ENCODE measurements at places on chromosomes 7 and 10.
A peak's percentile ranks its signal among the peaks of the same experiment; 100 is the strongest.

- no peak for DNase-seq
Observed at GRCh38 chr7:152699079-152699478, 23.1 kb upstream of the XRCC2 start.

- DNase-seq: no peak
Observed at GRCh38 chr7:77631820-77632219, 64.4 kb upstream of the RSBN1L start.

GRCh38 chr10:28171468-28172222 is 131.2 kb downstream of the MPP7 start:
- no peak for DNase-seq

GRCh38 chr7:42745357-42746059 is 166.4 kb downstream of the C7orf25 start:
- no peak for DNase-seq

- peak; percentile 16 for DNase-seq
Observed at GRCh38 chr10:78458983-78459638, 425.4 kb downstream of the RPS24 start.

DNA sequence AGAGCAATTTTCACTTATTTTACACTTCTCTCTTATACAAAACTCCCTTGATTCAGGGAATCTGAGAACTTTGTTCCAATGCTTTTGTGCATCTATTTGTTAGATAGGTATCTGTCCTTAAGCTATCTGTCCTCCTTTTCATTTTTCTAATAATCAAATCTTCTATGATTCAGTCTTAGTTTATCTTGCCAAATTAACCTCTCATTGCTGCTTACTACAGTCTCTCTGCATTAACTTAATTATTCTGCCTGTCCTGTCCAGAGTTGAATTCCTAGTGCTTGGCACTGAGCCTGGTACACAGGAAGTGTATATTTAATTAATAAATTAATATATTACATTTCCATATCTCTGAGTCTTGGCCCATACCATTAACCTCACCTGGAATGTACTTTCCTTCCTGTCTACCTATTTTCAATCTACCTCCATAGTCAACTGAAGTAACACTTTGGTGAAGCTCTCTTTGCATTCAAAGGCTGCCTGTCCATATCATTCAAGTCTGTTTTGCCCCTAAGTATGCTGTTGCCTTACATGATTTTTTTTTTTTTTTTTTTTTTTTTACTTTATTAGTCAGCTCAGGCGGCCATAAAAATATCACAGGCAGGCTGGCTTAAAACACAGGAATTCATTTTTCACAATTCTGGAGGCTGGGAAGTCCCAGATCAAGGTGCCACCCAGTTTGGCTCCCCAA is 66.0 kb upstream of the CSTF2T start:
- no peak for DNase-seq

- DNase-seq: no peak
Observed at GRCh38 chr10:113302062-113302461, 250.8 kb upstream of the HABP2 start.

DNA sequence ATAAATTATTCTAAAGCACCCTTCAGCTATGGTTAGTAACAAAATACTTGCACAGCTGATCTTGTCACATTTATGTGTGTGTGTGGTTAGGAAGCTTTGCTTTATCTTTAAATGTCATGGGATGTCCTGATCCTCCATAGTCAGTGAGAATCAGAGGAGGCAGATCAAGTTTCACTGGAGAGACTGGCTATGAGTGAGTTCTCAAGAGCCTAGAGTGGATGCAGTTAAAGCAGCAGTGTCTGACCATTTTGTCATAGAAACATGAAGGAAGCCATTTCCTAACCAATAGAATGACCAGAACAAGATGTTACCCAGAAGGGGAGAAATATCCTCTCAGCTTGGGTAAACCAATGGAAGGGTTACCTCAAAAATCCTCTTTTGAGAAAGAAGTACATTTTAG is 207.2 kb upstream of the DKK1 start:
- no peak for DNase-seq

GRCh38 chr10:133196221-133196915 is 33.6 kb upstream of the UTF1 start:
- DNase-seq: no peak

DNA sequence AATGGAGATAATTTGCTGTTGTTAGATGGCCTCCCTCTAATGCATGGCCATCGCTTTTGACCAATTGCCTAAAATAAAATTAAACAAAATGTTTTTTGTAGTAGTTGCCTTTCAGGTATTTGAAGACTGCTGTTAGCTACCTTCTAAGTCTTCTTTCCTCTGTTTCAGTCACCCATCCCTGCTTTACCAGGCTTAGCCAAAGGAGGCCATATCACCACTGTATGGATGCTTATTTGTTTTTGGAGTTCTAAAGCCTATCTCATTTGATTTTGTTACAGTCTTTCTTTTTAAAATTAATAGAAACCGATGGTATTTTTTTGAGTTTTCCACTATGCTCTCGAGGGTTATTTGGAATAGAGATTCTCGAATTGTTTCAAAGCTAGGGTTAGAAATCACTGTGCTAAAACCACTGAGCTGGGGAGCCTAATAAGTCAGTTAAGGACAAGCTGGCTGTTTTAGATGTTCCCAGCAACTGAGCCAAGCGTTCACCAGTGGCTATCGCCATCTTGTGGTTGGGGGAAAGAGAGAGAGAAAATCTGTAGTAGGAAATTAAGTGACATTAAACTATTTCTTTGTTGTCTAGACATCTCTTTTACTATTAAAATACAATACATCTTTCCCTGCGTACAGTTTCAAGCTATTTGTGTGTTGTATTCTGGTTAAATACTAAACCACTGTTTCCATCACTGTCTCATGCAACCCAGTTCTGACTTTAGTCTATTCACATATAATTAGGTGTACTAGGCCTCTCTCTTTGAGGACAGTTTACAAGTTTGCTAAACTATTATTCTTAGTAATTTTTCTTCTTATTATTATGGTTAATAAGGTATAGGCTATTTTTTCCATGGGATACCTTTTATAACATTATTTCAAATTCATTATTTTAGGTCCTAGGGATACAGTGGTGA is 52.2 kb downstream of the GPR158 start:
- peak; percentile 70 for DNase-seq

DNA sequence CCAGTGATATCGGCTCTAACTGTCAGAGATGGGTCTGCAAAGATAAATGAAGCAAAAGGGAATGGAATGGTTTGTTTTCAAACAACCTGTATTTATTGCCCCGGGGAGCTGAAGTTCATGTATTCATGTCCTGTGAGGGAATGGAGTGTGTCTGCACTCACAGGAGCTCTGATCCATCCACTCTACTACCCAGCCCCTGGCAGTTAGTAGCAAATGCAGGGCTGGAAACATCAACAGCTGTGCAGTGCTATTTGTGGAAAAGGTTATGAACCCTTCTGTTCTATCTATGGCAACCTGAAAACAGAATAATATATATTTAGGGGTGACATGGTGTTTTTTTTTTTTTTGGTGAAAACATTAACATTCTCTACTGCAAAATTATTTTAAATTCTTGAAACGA is 9.8 kb downstream of the AGR2 start:
- no peak for DNase-seq

- peak; percentile 12 for DNase-seq
Observed at GRCh38 chr10:112649006-112649821, 202.2 kb downstream of the VTI1A start.

DNA sequence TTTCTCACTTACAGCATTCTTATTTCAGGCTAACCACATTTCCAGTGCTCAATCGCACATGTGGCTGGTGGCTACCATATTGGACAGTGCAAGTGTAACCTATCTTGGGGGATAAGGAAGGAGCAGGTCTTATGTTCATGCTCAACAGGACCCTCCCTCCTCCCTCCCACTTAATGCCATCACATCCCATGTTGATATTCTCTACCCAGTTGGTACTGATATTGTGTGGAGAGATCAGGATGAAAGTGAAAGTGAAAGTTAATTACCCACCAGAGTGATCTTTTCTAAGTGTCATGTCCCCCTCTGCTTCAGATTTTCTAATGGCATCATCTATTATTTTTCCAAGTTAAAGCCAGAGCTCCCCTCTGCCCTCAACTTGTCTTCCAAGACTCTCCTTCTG is 91.6 kb downstream of the BMPER start:
- DNase-seq: no peak

DNA sequence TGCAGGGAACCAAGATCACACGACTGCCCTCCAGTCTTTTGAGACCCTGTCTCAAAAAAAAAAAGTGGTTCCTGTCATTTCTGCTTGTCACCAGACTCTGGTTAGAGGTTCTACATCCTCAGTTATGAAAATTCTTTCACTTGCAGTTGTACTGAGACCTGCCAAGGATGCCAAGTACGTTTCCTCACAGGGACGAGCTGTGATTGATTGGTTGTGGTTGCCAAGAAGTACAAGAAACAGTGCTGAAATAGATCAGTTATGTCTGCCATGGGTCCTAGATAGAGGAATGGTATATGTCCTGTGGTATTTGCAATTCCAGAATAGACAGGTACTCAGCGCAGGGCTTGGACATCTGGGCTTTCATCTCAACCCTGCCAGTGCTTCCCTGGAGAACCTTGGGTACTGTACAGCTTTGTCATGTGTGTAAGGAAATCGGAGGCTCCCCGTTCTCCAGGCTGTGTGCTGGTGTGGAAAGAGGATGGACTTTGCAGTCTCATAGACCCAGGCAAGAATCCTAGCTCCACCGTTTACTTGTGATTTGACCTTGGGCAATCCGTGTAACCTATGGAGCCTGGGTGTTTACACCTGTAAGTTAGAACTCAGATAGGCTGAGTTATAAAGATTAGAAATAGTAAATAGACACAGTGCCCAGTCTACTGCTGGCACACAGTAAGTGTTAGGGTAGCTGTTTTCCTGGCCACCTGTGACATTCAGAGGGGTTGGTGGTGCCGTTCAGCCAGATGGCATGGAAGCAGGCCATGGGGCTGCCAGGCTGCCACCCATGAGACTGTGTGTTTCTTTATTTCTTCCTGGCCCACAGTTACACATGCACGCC is 53.0 kb downstream of the COL13A1 start:
- no peak for DNase-seq

- DNase-seq: no peak
Observed at GRCh38 chr7:31788445-31788844, 101.4 kb downstream of the PPP1R17 start.

- DNase-seq: no peak
Observed at GRCh38 chr10:3248526-3249306, 76.1 kb upstream of the PITRM1 start.

- no peak for DNase-seq
Observed at GRCh38 chr7:19215412-19215811, 70.2 kb upstream of the FERD3L start.

DNA sequence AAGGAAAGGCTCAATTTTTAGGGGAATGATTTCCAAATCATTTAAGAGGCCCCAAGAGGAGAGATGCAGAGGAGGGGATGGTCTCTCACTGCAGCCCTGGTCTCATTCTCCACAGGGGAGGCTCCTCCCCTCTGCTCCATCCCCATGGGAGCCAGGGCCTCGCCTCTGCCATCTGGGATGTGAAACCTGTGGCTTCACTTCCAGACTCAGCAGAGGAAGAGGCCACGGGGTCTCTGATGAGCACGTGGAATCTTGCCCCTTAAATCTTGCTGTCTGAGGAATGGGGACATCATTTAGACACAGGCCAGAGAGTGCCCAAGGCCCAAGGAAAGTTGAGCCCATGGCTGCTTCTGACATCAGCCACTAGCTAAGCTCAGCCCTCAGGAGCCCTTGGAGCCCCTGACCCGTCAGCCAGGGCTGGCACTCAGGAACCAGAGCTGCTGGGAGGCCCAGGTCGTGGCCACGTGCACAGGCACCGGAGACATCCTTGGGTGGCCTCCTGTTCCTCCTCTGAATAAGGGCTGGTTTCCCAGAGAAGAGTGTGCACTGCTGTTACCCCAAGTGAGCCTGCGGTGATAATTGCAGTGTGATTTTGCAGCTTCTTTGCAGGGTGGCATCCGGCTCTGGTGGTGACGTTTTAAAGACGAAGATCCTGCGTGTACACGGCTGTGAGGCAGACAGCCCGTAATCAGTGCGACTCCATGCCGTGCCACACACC is 50.5 kb downstream of the VIPR2 start:
- DNase-seq: no peak

DNA sequence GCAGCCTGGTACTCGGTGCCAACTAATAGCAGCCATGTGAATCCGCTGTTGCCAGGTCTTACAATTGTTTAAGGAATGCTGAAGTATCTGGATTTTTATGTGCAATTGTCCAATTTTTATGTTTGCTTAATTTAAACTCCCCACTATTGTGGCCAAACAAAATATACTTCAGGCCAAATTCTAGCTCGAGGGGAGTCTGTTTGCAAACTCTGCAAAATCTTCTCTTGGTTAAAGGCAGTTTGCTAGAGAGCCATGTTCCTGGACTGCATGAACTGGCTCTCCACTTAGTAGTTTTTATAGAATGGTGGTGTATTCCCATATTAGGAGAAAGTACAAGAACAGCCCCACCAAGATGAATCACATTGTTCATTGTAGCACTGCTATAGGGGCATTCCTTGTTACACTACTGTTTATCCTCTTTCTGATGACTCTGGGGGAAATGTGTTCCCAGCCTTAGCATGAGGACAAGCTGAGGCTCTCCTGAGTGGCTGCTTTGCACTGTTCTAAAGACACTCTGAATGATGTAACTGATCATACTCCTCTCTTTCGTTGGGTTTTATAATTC is 178.0 kb upstream of the GLI3 start:
- DNase-seq: no peak

GRCh38 chr10:80552151-80552646 is 14.5 kb downstream of the SH2D4B start:
- peak; percentile 65 for DNase-seq

GRCh38 chr10:119197921-119198320 is 9.4 kb upstream of the GRK5 start:
- no peak for DNase-seq

- DNase-seq: no peak
Observed at GRCh38 chr10:89352802-89353201, 25.0 kb downstream of the IFIT3 start.

GRCh38 chr7:55526770-55527169 is 45.5 kb downstream of the VOPP1 start:
- peak; percentile 58 for DNase-seq

GRCh38 chr7:127933146-127933545 is 98.1 kb downstream of the LRRC4 start:
- no peak for DNase-seq

DNA sequence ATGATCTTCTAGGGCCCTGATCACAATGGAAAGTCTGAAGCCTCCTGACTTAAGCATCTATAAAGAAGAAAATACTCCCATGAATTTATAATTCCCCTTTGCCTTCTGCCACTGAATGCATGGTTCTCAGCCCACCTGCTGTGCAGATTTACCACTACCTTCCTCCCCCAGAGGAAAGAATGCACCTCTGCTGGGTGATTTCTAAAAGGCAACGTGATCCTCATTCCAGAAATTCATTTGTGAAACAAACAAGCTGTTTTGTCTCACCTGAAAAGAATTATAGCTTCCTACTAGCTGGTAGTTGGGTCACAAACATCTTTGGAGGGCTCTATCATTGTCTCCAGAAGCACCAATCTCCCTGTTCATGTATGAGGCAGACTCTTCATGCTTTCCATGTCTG is 320.2 kb downstream of the CDC14C start:
- no peak for DNase-seq

Measured in kidney (tissue), 22 donors.